ENCODE measurements at places on chromosomes 11 and 22.

DNA sequence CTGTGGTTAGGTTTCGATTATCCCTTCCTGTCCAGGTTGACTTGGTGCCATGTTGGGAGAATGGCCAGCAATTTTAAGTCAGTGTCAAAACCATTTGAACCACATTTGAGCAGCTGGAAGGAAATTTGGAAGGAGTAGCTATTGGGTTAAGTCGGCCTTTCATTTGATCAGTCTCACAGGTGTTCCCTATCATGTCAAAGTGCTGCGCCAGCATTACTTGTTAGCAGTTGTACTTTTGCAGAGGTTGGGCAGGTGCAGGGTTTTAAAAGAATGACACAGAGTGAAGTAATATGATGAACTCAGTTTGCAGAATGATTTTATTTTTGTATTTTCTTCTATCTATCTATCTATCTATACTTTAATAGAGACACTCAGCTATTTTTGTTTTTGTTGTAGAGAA lies 6.4 kb upstream of the TYMP start:
- no peak for DNase-seq

- no peak for DNase-seq
Observed at GRCh38 chr22:37442135-37442534, 14.9 kb upstream of the ELFN2 start.

DNA sequence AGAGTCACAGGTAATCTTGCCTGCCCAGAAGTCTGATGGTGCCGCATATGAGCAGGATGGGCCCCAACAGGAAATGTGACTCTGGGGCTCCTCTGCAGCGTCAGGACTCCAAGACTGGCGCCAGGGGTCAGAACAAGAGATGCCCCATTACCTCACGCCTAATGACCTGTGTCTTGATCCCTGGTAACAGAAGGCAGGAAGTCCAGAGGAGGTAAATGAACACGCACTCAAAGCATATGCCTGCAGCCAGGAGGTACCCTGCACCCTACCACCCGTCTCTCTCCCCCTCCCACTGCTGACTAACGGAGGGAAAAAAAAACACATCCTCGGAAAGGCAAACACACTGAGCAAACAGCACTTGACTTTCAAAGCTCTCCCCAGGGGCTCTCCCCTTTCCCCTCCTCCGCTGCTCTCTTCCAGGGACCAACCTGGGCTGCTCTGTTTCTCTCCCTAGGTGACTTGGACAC lies 37.3 kb downstream of the ABCC8 start:
- DNase-seq = no peak

GRCh38 chr11:133385781-133386180 lies 146.5 kb downstream of the OPCML start:
- DNase-seq = no peak

- no peak for DNase-seq
Observed at GRCh38 chr11:45399166-45399565, 113.0 kb upstream of the SYT13 start.

DNA sequence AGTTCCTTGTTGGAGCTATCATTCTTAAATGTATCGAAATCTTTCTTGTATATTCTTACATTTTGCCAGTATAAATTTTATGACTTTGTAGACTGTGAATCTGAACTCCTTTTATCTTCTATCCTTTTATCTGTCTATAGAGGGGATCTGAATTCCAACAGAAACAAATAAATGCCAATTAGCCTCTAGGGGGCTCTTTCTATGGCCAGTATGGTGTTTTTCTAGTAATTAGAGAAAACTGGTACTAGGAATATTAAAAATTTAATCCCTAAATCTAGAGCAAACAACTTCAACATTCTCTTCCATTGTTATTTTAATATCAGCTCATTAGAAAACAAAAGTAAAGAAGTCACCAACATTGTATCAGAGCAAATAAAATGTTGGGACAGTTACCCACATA lies 21.5 kb upstream of the CAT start:
- DNase-seq = no peak
